ENCODE measurements at places on chromosomes 13 and 19.

DNA sequence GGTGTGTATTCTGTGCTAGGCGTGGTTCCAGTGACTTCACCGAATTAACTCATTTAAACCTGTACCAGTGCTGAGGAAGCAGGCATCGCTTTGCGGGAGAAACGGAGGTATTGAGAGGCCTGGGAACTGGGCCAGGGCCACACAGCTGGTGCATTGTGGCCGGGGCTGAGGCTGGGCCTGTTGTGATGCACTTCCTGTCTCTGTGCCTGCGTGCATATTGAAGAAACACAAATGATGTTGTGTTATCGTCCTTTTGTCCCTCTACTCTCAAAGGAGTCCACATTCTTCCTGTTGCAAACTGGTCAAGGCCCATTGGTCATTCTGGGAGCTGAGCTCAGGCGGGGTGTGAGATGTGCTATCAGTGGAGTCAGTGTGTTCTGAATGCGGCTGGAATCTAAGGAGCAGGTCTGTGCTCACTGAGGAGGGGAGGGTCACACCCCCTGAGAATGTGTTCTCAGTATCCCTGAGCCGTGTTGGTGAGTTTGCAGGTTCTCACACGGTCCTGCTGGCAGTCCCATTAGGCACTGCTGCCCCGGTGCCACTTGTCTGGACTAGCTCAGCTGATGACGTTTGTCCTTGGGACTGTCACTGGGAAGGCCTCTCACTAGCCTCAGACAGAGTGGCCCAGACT, 62.1 kb downstream of the ARHGEF7 start:
- no peak for DNase-seq

DNA sequence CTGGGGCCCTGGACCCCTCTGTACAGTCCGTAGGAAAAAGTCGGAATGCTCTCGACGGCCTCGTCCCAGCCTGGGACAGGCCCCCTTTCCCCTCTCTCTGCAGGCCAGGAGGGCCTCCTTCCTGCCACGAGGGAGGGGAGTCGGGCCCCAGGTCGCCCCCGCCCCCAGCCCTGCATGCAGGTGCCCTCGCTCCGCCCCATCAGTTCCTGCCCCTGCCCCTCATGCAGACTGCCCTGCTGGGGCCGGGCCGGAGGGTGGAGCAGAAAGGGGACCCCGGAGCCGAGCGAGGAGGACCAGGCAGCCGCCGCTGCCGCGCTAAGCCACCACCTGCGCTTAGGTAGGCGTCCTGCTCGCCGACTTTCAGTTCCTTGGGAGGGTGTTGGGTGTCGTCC, 7.3 kb downstream of the LYL1 start:
- DNase-seq: no peak

DNA sequence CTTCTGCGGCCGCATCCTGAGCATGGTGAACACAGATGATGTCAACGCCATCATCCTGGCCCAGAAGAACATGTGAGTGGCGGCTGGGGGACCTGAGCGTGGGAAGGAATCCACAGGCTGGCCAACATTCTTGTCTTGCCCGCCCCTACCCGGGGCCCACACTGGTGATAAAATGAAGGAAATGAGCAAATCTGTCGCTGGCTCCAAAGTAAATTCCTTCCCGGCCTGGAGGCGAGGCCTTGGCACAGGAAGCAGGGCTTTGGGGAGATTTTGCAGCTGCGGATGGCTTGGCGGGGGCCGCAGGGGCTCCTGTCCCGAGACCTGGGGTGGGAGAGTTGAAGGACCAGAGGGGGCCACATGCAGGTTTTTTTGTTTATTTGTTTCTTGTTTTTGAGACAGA, 4.4 kb downstream of the KXD1 start:
- DNase-seq: no peak

- DNase-seq: no peak
These were observed 5.2 kb upstream of the F10 start for GRCh38 chr13:113117335-113117872.

DNA sequence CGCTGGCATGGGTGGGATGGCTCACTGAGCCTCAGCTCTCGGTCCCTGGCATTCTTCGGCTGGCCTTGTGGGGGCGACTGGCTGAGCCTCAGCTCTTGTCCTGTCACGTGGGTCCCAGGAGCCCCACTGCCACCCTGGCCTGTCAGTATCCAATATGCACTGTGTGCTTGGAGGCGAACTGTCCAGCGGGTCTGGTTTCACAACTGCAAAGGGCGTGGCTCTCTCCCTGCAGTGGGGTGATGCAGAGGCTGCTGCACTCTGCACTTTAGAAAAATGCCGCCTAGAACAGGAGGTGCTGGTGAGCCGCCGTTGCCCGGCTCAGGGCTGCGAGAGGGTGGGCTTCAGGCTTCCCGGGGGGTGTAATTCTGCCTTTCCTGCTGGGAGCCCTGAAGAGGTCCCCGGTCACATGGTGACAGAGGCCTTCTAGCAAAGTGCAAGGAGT, 17.0 kb upstream of the TMEM255B start:
- no peak for DNase-seq

DNA sequence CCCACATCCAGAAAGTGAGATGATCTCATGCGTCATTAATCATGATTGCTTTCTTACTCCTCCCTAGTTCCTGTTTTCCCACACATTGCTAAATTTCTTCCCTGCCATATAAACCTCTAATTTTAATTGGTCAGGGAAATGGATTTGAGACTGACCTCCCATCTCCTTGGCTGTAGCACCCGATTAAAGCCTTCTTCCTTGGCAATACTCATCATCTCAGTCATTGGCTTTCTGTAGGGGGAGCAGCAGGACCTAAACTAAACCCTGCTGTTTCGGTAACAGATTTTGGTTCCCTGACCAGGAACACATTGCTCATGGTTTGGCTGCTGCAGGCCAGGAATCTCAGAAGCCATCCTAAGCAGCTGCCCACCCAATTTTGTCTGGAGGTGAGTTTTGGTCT, 61.7 kb downstream of the SPRYD7 start:
- DNase-seq: no peak

GRCh38 chr19:3148503-3148902, 12.7 kb downstream of the GNA15 start:
- DNase-seq: no peak

DNA sequence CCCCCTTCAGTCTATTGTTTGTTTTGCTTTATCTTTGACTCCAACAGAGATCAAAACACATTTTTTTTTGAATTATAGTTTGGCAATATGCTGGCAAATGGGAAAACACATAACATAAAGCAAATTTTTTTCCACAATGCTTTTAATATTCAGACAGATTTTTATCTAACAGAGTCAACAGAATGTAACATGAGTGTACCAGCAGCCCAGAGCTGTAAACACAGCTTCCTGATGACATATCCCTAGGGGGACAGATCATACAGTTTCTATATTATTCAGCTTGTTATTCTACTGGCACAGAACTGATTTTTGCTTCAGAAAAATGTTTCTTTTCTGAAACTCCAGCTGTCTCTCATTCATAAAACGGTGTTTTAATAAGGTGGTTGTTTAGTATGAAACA, 168.8 kb downstream of the OLFM4 start:
- no peak for DNase-seq

DNA sequence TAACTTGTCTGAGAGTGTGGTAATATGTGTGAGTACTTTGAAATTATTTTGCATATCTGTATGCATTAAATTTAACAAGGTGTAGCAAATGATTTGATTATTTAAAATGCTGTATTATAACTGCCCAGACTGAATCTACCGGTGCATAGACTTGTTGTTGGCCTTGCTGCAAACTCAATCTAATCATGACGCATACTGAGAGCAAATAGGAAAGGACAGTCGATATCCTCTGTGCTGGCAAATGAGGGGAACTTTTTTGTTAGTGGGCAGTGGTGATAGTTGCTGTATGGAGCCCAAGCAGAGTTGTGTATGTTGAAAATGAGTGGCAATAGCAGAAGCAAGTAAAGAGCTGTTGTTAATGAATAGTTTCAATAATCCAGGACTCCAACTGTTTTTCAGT, 127.4 kb downstream of the LMO7 start:
- no peak for DNase-seq

GRCh38 chr13:99067159-99067985, 89.5 kb upstream of the DOCK9 start:
- no peak for DNase-seq

- DNase-seq: no peak
These were observed 60.6 kb downstream of the LRCH1 start for GRCh38 chr13:46613409-46614049.

DNA sequence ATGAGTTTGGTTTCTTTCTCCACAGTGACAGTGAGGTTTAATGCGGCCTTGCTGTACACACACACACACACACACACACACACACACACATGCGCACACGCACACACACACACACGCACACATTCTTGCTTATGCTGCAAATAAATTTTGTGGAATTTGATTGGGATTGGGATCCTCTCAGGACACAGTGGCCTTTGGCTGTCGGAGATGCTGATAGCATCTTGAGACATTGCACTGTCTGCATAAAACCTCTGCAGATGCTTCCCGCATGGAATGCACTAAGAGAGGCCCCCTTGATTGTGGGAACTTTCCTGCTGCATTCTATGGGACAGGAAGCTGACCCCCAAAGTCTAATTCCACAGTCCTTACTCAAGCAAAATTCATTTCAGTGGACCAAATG, 145.6 kb downstream of the FLT1 start:
- DNase-seq: no peak

- no peak for DNase-seq
These were observed 6.3 kb upstream of the ZSWIM4 start for GRCh38 chr19:13788991-13789390.

DNA sequence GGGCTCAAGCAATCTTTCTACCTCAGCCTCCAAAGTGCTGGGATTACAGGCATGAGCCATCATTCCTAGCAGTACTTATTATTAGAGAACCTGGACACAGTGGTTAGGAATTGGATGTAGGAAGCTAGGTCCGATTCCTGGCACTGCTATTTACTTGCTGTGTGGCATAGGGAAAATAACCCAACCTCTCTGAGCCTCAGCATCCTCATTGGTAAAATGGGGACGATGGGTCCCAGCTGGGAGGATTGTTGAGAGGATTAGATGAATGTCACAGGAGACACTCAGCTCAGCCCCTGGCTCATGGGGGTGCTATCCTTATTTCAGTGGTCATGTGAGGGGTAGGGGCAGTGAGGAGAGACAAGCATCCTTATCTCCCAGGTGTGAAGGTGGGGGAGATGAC, 6.8 kb upstream of the PEPD start:
- no peak for DNase-seq

DNA sequence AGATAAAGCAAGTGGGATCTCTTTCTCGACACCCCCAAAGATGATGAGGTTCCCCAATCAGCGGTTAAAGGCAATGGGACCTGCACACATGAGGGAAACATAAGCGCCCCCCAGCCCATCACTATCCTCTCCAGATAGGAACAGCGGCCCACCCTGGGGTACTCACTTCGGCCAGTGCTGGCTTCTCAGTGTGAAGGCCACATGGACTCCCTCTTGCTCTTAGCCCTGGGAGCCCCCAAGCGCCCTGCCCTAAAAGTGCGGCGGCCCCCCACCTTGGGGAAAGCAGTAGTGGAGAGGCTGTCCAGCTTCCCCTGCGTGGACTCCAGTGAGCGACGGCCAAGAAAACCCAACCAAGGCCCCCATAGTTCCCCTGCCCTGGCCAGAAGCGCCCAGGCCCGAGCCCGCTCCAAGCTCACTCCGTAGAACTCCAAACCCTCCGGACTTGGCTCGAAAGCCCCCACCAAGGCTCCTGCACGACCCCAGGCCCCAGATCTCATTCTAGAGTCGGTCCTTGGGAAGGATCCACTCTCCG, 1.0 kb downstream of the CACNA1A start:
- DNase-seq: no peak

DNA sequence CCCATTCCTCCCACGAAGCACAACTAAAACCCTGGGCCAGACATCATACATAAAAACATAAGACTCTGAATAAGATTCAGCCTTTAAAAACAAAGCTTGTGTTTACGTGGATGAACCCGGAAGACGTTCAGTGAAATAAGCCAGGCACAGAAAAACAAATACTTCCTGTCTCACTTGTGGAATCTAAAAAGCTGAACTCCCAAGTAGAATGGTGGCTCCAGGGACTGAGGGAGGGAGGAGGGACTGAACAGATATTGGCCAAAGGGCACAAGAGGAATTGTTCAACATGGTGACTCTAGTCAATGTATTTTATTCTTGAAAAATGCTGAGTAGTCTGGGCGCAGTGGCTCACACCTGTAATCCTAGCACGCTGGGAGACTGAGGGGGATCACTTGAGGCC, 35.7 kb upstream of the TPM4 start:
- no peak for DNase-seq
